Stimulated activated CD4-positive, alpha-beta T cell treated with anti-CD3 and anti-CD28 coated beads, Interleukin-12 subunit alpha, Interleukin-12 subunit beta, amount 100 ng/mL, for 48 hours (primary cell): ENCODE measurements at places on chromosomes 16 and 17.

DNA sequence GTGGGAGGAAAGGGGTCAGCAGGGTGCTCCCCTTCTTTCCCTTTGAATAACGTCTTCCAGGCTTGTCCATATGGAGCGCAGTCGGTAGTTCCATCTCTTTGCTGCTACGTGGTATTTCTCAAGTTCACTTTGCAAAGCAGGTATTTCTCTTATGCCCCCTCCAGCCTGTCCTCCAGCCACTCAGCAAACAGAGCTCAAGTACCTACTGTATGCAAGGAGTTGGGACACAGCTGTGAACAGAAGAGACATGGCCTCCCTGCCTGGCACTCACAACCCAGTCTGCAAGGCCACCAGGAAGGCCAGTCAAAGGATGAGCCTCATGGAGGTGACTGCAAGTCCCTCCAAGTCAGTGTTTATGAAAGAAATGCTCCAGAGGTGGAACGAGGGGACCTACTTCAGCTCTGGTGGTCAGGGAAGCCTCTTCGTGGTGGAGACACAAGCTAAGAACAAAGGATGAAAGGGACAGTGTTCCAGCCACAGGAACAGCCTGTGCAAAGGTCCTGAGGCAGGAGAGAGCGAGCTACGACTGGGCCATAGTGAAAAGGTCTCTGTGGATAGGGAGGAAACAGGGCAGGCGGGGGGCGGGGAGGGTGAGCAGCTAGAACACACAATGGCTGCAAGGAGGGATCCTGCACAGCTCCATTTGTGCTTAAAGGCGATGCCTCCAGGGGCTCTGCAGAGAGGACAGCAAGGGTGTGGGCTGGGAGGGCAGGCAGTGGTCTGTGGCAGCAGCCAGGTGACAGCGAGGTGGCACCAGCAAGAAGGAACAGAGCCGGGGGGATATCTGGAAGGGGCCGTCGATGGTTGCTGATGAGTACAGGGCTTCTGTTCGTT, 32.6 kb downstream of the PPL start:
- DNase-seq = no peak

GRCh38 chr16:53971616-53972015, 267.7 kb downstream of the FTO start:
- no peak for DNase-seq

DNA sequence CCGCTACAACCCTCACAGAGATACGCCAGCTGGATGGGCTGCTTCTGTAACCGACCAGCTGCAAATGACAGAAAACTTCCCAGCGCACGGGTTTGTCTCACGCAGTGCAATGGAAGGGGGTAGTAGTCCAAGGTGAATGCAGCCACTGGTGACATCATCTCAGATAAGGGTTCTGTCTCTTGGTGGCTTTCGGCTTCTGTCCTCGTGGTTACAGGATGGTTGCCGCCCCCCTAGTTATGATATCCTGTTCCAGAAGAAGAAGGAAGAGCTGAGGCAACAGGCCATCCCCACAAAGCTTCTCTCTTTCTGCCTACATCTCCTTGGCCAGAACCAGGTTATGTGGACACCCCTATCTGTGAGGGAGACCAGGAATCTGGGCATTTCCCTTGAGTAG, 40.3 kb upstream of the BAHCC1 start:
- no peak for DNase-seq

GRCh38 chr17:37024181-37024637, 75.5 kb downstream of the AATF start:
- DNase-seq = no peak

- peak; percentile 83 for DNase-seq
Measured at GRCh38 chr17:7336240-7337175, at the start of gene ACAP1. Gene ACAP1 (plus strand): TSS chr17:7336529. CDS start chr17:7336735, 206 bp downstream.

GRCh38 chr16:20023190-20023589, 50.5 kb downstream of the GPR139 start:
- no peak for DNase-seq

DNA sequence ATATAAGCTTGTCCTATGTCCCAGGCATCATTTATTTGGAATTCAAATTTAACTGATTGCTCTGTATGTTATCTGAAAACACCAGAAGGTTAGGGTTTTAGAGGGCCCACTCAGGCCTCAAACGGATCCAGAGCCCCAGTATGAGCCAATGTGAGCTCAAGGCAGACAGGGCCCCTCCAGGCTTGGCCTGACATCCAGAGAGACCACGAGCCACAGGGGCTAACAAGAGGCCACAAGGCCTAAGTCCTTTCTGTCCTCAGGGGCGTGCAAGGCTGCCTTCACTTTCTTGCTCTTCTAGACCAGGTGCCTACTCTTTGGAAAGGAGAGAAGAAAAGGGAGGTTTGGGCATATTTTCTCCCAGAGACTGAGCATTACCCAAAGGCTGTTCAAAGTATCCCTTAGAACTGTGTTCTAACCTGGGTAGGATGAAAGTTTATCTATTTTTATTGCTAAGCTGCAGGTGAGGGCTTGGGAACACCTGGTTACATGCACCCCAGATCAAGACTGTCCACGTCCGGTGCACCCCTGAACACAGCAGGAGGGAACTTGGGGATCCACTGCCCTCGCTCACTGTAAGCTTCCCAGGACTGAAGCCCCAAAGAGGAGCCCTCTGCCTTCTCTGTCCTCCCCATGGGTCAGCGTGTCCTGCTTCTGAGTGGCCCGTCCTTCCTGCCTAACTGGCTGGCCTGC, 1.5 kb upstream of the ENGASE start:
- DNase-seq = no peak

DNA sequence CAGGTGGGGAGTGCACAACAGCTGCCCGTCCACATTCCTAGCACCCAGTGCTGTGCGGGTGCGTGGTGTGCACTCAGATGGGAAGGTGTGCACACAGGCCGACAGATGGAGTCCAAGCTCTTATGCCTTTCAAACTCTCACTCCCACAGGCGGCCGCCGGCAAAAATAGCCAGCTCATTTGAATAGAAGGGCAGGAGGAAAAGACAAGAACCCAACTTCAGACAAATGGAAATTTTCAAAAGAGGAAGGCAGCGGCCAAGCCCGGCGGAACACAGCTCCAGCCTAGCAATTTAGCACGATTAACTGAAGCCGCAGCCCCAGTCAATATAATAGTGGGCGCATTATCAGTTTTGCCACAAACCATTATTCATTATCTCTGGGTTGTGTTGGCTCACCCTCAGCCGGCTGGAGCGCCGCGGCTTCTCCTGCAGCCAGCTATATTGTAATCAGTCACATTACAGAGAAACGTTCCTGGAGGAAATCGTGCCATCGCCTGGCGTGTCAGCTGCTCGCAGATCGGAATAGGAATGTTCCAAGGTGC, 103.9 kb upstream of the SEC14L1 start:
- DNase-seq = no peak
